GM13976 (cell line): ENCODE measurements at places on chromosomes 5 and 9.

GRCh38 chr9:122084026-122084675, 9.0 kb downstream of the TTLL11 start:
- no peak for DNase-seq

- no peak for DNase-seq
These were observed 14.0 kb upstream of the PSMD5 start for GRCh38 chr9:120856700-120857099.

- DNase-seq = no peak
These were observed 150.4 kb upstream of the POU5F2 start for GRCh38 chr5:93891491-93892480.

- no peak for DNase-seq
These were observed 406.0 kb downstream of the HINT1 start for GRCh38 chr5:130759061-130759460.

DNA sequence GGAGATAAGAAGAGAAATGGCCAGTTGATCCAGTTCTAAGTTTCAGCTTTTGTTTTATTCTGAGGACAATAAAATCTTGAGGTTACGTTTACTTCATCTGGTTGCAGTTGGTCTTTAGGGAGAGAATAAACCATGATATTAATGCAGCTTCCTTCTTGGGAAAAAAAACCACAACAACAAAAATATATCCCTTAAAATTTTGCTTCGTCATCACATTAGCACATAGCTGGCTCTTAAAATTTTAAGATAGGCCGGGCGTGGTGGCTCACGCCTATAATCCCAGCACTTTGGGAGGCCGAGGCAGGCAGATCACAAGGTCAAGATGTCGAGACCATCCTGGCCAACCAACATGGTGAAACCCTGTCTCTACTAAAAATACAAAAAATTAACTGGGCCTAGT, 86.4 kb downstream of the EQTN start:
- no peak for DNase-seq

DNA sequence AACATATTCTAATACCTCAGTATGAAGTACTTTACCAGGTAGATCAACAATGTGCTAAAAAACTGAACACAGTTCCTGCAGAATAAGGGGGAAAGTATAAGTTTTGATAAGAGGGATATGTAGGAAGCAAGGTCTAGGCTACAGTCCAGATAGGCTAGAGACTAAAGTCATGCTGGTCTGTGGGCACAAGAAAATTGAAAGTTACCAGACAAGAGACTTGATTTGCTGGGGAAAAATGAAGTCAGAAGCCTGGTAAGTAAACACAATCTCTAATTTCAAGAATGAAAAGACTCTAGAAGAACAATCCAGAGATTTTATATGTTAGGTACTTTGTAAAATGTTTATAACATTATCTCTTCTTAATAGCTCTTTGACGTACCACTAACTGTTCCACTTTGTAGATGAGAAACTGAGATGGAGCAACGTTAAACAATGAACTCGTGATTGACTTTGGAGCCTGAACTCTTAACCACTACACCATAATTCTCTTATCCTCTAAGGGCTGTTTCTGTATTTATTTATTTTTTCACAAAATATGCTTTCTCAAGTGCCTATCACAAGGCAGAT, 19.5 kb downstream of the ADAMTS6 start:
- no peak for DNase-seq

DNA sequence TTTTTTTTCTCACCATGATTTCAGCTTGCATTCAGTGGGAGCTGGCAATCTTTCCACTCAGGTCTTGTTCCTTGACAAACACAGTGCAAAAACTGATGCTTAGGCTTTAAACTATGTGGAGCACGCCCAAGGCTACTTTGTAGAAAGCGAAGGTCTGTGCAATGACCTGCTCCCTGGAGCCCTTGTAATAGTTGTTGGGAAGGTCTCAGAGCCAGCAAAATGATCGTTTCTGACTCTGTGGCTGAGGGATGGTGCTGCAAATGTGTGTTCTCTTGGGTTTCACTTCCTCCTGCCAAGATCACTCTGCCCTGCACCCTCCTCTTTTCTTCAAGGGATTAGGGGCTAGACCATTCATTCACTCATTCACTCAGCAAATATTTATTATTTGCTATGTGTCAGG, 249.7 kb upstream of the MAP3K1 start:
- DNase-seq = no peak

DNA sequence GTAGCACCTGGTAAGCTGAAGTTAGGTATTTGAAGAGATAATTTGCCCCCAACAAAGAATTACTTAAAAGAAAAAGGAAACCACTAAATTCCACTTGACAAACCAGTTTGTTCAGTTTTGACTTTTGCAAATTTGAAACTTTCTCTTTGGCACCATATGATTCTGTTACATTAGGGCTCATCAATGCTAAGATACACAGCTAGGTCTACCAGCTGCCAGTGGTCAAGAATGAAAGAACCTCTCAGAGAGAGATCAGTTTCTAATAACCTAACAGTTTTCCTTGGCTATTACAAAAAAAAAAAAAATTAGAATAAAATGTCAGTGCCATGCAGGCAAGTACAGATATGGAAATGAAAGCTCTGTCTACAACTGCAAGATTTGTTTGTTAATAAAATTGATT, 92.3 kb downstream of the CAAP1 start:
- DNase-seq = no peak
